ENCODE measurements at places on chromosomes 1 and 21.

GRCh38 chr1:167289966-167290365 is 69.3 kb downstream of the POU2F1 start:
- DNase-seq: no peak

DNA sequence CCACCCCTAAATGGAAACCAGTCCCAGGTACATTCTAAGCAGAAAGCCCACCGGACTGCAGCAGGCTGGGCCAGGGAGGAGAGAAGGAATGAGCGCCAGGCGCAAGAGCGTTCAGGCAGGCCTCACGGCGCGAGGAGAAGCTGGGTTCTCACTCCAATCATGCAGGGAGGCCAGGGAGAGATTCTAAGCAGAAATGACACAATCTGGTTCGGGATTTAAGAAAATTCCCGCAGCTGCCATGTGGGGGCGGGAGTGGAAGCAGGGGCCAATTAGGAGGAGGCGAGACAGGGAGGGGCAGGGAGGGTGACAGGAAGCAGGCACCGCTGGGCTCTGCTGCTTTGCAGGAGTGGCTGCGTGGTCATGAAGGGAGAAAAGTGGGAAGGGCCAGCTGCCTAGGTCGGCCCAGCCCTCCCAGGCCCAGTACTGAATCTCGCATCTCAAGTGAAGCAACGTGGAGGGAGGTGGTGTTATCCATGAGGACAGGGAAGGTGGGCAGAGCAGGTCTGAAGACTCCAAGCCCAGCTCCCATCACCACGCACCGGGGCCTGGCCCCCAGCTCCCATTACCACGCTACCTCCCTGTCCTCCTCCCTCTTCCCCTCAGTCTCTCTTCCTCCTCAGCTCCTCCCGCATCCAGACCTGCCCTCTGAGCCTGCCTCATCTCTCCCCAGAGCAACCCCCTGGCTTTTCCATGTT is 11.8 kb downstream of the NPHP4 start:
- peak; percentile 43 for DNase-seq

- DNase-seq: no peak
These were observed 108.2 kb downstream of the NBPF12 start for GRCh38 chr1:147046189-147046862.

DNA sequence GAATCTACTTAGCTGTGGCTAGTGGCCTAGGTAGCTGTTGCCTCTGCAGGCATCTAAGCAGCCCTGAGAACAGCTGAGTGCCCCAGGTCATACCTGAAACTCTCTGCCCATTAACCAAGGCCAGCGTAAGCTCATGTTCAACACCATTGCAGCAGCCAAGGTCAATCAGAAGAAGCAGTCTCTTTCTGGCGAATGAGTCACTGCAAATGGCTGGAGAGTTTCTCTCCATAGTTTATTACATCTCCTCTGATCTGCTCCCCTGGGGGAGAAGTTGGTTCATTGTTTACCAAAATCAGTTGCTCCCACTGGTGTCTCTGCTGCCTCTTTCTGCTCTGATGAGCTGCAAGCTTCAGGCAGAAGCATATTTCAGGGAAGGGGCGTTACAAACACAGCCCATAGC is 6.9 kb upstream of the BCL9 start:
- no peak for DNase-seq

DNA sequence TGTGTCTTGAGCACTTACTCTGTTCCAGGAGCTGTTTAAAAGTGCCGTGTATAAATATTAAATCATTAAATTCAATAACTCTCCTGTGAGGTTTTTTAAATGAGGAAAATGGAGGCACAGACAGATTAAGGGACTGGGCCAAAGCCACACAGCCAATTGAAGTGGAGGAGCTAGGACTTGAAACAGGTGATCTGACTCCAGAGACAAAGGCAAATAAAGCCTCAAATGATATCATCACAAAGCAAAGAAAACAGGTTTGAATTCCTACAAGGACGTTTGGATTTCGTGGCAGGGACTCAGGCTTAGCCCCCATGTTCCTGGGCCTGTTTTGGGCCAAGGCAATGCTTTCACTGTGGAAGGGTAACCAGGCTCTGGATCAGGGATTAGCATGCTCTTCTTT is 45.2 kb upstream of the DMBX1 start:
- no peak for DNase-seq

DNA sequence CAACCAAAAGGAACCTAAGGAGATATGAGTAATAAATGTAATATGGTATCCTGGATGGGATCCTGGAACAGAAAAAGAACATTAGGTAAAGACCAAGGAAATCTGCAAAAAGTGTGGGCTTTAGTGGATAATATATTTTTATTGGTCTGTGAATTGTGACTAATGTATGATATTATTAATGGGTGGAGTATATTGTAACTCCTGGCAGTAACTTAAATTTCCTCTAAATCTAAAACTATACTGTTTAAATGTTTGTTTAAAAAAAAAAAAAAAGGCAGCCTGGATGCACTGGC is 68.4 kb downstream of the LRRC8D start:
- DNase-seq: no peak

DNA sequence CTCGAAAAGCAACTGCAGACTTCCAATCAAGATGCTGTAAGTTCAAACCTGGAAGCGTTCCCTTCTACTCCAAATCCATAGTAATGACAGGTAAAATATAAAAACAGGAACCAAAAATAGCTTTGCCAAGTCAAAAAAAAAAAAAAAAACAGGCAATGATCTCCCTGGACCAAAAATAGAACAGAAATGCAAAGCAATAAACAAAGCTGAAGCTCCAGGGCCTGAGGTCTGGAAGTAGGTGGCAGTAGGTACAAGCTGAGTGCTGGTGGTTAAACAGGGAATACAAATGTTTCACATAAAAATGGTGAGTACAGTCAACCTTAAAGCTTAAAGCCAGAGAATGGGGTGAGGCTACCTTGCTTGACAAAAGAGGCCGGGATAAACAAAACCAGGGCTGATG is 610.8 kb downstream of the SMYD3 start:
- DNase-seq: no peak

DNA sequence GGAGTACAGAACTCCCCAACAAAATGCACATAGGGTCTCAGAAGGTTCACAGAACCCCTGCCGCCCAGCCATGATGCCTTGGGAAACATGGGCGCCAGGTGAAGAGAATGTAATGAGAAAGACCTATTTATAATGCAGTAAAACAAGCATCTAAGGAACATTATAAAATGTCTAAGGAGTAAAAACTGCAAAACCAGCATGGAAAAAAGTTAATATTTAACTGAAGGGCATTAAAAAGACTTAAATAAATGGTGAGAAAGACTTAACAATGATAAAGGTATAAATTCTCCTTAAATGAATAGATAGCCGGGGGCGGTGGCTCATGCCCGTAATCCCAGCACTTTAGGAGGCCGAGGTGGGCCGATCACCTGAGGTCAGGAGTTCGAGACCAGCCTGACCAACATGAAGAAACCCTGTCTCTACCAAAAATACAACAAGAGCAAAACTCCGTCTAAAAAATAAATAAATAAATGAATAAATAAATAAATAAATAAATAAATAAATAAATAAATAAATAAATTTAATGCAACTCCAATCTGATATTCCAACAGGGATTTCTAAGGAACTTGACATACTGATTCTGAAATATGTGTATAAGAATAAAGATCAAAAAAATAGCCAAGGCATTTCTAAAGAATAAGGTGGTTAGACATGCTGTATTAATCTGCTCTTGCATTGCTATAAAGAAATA is 27.3 kb upstream of the ACOT11 start:
- no peak for DNase-seq

DNA sequence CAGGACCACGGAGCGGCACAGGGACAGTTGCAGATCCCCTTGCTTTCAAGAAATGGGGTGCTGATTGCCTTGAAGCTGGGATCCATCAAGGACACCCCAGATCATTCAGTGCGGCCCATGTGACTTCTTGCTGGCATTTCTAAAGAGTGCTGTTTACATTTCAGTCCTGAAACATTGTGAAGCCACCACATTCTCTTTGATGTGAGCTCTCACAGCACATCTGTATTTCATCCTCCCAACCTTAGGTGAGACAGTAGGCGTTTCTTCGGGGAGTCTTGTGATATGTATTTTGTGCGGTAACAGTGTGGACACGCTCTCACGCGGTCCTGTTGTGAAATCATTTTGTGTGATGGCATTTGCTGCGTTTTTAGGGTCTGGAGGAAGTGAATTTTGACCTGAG is 57.2 kb downstream of the CACHD1 start:
- no peak for DNase-seq

- DNase-seq: no peak
These were observed 44.1 kb upstream of the DOCK7 start for GRCh38 chr1:62732331-62732730.

GRCh38 chr1:209134001-209134400 is 449.5 kb upstream of the CAMK1G start:
- DNase-seq: no peak

DNA sequence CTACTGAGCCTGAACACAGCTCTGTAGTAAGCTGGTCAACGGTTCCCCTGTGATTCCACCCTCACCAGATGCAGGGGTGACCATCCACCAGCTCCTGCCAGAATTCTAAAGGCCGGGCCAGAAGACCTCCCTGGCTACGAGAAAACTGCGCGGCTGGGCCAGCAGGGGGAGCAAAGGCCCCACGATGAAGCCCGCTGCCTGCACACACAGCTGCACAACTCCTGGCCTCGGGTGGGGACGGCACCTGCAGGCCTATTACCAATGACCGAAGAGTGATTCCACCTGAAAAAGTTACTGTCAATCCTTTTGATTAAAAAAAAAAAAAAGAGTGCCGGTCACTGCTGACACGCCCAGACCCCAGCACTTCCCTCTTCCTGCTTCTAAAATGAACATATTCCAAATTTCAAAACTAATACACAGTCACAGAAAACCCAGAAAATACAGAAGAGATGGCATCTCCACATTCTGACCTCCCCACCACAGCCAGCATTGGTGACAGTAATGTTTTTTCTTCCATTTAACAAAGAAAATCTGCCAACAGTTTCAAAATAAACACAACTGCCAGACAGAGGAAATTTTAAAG is 49.8 kb upstream of the RIPK4 start:
- peak; percentile 23 for DNase-seq

DNA sequence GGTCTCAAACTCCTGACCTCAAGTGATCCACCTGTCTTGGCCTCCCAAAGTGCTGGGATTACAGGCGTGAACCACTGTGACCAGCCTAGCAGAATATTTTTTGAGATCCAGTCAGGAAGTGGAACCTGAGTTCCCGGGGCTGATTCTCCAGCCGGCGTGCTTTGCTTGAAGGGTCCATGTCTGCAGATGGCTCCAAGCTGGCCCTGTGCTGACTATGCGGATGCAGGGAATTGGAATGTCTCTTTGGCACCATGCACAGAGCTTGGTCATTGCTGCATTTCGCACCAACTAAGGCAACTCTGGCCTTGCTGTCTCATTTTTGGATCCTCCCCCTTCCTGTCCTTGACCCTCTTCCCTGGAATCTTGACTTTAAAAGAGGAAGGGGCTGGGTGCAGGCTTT is 28.1 kb downstream of the ARHGEF10L start:
- DNase-seq: no peak

- DNase-seq: no peak
These were observed 1.3 kb upstream of the IL19 start for GRCh38 chr1:206769304-206769731.

GRCh38 chr1:1058921-1059493 is 15.1 kb downstream of the RNF223 start:
- DNase-seq: peak; percentile 57

Data from RKO (cell line).